ENCODE measurements at places on chromosomes 3 and 15.

DNA sequence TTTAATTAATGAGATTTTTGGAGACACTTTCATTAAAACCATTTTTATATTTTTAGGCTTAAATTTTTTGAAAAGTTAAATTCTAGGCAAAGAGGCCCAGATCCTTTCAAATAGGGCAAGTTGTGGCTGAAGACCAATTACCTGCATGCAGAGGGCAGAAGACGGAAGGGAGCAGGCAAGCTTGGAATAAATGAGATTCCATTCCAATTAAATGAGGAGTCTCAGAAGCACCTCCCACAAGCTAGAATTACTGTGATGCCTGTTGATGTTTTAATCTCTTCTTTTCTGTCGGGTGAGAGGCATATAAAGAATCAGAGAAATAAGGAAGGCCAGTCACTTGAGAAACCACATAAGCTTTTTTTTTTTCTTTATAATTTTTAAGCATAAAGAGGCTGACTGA, 46.8 kb downstream of the KBTBD8 start:
- no peak for DNase-seq

GRCh38 chr15:99099661-99100060, 5.2 kb upstream of the SYNM start:
- no peak for DNase-seq

GRCh38 chr3:88725440-88726165, 381.8 kb upstream of the EPHA3 start:
- no peak for DNase-seq

DNA sequence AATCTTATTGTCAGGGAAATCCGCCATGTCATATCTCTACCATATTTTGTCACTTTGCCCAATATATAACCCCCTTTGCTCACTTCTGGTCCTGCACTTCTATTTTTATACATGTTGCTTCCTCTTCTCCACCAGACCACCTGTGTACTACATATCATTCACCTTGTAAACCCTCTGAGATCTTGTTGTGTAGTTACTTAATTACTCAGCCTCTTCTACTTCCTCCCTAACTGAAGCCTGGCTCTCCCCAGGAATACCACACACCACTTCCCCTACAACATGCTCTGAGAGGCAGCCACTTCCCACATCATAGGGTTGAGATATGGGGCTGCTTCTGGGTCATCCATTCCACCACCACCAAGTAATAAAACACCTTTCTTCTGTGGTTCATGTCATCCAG, 10.0 kb downstream of the HEXA start:
- DNase-seq = no peak

- no peak for DNase-seq
Measured at GRCh38 chr3:15903759-15904720, 106.3 kb upstream of the ANKRD28 start.

GRCh38 chr3:177041021-177041729, 156.1 kb downstream of the TBL1XR1 start:
- no peak for DNase-seq

Data from NCI-H1436 (cell line).